T-helper 17 cell (primary cell): ENCODE measurements at places on chromosomes 12 and 14. TPM values are rescaled to one million over a fixed set of nuclear protein-coding genes. Genes with fewer than 3 reads are reported as not detected.

ASB8 gene
- 39.0 TPM for total RNA-seq

RPL10L gene
- total RNA-seq, result not detected

- no peak for DNase-seq
These were observed 172.4 kb upstream of the GRIN2B start for GRCh38 chr12:14153803-14154202.

DNA sequence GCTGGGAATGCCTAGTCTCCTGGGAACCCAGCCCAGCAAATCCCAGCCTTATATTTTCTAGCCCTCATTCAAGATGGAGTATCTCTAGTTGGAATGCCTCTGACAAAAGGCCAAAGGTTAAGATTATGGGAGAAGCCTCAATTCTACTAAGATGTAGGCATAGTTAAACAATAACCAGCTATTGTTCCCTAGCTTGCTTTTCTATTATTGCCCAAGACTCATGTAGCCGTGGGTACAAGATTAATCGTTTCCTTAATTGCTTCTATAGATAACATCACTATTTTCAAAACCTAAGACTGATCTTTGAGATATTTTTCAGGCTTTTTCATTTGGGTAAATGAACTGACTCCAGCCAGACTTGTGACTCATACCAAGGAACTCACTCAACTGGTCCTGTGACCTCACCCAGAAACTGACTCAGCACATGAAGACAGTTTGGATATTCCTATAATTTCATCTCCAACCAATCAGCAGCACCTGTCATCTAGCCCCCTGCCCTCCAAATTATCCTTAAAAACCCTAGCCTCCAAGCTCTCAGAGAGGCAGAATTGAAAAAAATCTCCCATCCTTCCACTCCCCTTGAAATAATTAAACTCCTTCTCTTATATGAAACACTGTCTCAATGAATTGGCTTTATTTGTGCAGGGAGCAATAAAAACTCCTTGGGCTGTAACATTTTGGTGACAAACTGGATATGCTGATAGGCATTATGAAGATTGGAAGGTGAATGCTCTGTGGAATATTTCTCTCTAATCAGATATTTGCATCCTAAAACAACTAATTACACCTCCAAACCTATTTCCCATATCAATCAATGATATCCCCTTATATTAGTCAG is 589.0 kb downstream of the C12orf50 start:
- DNase-seq, result no peak

- no peak for DNase-seq
These were observed 60.8 kb upstream of the SLC38A4 start for GRCh38 chr12:46886541-46887041.

CDCA3 gene
- 0.65 TPM for total RNA-seq

DNA sequence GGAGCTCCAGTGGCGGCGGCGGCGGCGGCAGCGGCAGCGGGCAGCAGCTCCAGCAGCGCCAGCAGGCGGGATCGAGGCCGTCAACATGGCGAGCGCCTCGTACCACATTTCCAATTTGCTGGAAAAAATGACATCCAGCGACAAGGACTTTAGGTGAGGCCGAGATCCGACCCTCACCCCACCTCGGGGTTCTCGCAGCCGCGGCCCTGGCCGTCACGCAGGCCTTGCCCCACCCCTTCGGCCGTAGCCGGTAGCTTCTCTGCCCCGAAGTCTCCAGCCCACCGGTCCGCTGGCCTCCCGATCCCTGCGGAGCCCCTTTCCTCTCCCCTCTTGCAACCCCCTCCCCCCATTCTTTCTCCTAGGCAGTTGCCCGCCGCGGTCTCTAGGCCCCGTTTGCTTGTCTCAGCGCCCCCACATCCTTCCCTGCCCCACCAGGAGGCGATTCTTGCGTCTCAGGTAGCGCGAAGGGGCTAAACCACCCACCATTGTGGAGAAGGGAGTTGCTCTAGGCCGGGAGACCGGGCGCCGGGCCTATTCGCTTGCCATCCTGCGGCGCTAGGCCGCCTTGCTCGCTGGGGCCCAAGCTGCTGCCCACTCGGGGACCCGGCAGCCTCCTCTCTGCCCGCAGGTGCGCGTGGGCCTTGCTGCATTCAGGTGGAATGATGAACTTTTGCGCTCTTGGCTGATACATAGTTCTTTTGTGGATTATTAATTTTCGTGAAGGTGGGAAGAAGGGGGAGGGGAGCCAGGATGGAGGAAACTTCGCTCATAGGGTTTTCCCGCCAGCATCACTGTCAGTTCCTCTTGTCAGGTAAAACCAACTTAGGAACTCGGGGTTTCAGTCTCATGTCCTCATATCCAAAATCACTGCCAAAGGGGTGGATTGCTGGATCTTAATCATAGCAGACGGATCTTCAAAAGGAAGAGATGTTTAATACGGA is 745 bp downstream of the CAND1 start:
- peak; percentile 43 for DNase-seq

DNA sequence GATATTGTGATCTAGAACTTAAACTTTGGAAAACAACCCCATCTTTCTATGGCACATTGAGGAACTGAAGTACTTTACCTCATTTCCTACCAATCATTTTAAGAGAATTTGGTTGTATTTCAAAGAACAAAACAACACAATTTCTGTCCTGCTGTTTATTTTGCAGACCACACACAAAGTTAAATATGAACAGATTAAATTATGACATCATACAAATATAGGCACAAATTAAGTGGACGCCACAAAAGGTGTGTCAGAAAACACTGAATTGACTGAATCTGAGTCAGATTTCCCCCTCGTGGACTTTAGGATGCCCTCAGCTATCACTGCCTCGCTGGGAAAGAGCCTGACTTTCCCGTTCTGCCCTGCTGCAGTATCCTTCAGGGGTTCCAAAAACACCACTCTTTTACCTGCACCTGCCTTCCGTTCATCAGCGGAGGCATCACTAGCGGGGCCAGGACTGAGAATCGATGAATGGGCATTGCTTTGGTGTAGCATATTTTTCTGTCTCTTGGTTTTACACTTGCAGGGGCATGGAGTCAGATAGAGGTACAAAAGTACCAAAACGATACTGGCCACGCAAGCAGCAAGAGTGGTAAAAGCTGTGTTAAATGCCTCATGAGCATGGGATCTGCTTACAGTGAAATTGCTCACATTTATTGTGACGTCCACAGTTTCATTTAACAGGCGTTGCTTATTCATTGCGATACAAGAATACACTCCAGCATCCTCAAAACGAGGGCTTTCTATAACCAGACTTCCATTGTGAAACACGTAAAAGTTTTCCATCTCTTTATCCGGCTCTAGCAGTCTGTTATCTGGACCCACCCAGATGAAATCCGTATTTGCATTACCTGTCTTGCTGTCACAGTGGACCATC is 2.0 kb upstream of the PCED1B start:
- DNase-seq, result no peak

GRCh38 chr12:39490500-39491282 is 47.8 kb upstream of the KIF21A start:
- DNase-seq, result no peak

DNA sequence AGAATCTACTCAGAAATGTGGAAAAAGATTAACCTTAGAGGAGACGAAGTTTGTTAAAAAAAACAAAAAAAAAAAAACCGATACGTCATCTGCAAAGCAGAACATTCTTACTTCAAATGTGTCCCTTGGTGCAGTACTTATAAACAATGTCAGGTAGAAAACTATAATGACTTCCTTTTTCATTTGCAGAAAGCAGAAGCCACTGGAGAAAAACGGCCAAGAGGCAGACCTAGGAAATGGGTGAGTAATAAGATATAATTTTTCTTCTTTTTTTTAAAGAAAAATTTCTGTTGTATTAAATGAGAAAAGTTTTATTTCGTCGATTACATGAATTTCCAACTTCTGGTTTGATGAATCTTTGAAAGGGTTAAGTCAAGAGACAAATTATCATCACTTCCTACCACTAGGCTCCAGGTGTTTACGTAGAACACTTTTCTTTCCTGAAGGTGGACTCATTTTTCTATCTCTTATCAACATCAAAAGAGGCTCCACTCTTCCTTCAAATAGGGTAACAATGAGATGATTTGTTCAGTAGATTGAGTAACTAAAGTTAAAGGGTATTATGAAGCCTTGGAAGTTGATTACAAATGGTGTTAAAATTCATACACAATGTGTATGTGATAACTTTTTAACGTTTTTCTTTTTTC is 14.2 kb downstream of the HMGA2 start:
- no peak for DNase-seq

- DNase-seq, result no peak
These were observed 328.6 kb downstream of the PCNX1 start for GRCh38 chr14:71235875-71236274.

- no peak for DNase-seq
These were observed 3.4 kb downstream of the HSD17B6 start for GRCh38 chr12:56766535-56766934.

- DNase-seq, result peak; percentile 70
These were observed 1.0 kb downstream of the ELK3 start for GRCh38 chr12:96194971-96195844.

LMO3 gene
- not detected for total RNA-seq

DNA sequence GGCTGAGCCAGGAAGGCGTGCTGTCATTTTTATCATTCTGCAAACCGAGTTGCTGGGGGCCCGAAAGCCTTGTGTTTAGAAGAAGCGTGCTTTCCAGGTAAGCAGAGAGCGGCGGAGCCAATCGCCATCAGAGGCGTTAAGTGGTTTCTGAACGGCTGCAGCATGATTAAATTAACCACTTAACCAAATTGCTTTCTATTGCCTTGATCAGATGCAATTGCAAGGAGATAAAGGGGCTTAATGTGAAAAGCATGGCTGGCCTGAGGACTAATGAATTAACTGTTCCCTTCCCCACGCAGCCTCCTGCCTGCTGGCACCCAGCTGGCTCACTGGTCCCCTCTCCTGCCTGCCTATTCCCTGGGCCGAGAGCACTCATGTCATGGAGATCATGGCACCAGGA is 36.6 kb upstream of the CHGA start:
- no peak for DNase-seq

DNA sequence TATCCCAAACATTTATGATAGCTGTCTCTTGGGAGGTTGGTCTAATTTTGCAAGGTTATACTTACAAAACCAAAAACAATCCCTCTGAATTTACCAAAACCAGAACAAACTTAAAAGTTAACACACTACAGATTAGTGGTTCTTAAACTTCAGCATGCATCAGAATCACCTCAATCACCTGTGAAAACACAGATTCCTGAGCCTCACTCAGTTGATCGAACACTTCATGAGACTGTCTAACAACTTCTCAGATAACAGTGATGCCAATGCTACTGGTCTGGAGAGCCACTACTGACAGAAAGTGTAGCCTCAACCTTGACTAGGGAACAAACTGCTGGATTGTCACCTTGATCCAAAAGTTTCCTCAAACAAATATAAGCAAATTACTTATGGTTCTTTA is 44.2 kb downstream of the ATP2B1 start:
- no peak for DNase-seq
